ENCODE measurements at places on chromosomes 3 and 15.

- DNase-seq: no peak
Observed at GRCh38 chr3:66885326-66886000, 112.6 kb upstream of the KBTBD8 start.

DNA sequence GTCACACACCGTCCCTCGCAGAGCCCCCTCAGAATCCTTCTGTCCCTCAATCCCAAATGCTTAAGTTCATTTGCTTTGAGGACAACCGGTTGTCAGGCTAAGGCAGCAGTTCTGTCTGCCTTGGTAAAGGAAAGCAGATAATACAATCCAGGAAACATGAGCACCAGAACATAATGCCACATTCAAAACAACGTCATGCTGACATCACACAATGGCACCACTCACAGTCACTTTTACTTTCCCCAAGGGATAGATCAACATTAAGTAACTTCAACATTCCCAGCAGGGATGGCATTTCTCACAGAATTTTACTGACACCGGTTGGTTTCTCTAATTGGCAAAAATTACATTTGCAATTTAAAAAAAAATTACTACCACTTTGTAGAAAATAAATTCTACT lies 74.6 kb upstream of the PSMD6 start:
- no peak for DNase-seq

DNA sequence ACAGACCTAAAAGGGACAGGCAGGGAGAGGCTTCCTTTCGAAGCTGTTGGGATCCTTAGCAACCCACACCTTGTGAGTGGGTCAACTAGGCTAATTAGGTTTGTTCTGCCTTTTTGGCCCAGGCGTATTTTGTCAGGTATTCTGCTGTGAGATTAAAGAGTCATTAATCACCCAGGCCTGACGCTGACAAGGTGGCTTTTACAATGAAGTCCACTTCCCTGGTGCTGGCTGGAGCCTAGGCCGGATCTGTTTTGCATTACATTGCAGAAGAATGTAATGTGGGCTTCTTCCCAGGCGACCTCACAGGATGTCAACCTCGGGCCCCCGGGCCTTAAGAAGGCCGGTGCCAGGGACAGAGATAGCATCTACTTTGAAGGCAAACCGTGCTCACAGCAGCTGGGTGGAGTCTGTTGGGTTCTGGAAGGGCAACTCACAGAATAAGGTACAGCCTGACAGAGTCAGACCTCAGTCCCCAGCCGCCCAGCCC lies 76.9 kb downstream of the HES1 start:
- no peak for DNase-seq

DNA sequence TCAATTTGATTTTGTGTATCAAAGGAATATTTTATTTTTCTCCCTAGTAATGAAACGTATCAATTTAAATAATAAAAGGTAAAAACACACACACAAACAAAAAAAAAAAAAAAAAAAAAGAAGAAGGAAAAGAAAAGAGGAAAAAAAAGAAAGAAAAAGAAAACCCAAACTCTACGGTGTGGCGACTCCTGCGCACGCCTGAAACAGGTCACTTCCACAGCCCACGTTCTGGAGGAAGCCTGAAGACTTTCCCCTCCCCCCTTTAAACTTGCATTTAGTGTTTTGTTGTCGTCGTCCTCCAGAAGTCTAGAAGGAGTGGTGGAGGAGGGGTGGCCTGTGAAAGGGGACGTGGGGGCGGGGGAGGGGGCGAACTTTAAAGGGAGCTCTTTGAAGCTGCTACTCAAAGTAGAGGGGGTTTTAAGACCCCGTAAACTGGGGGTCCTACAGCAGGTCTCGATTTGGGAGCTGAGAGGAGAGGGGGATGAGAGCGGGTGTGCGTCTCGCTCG lies 2.3 kb upstream of the TLE3 start:
- no peak for DNase-seq

GRCh38 chr3:127629467-127630403 lies 750 bp downstream of the PODXL2 start:
- DNase-seq: peak; percentile 27

DNA sequence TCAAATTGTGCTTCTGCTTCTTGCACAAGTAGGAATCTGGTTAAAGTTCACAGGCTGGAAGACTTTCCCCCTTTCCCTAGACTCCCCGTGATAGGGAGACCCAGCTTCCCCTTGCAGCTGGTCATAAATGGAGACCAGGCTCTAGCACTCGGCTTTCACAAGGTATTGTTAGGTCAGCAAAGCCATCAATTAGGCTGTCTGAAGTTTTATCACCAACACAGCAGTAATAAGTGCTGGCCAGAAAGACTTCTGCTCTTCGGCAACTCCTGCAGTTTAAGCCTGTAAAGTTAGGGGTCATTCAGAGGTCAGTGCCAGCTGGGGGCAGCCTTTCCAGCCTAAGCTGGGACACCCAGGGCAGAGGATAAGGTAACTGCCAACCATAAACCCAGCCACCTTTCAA lies 203.4 kb downstream of the MEIS2 start:
- DNase-seq: peak; percentile 93

DNA sequence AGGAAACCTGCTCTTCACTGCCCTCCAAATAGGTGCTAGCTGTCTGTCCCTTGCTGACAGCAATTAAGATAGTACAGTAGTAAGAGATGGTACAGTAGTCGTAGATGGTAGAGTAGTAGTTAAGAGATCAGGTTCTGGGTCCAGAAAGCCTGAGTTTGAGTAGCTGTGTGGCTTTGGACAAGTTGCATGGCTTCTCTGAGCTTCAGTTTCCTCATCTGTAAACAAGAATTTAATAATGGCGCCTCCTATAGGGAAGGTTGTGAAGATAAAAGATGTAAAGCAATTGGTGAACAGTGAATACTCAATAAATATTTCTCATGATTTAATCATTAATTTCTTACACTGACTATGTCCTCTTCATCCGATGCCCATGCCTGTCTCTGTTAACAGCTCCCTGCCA lies 86.9 kb upstream of the BCL6 start:
- DNase-seq: no peak

GRCh38 chr3:173793963-173794362 lies 396.4 kb downstream of the NLGN1 start:
- no peak for DNase-seq

DNA sequence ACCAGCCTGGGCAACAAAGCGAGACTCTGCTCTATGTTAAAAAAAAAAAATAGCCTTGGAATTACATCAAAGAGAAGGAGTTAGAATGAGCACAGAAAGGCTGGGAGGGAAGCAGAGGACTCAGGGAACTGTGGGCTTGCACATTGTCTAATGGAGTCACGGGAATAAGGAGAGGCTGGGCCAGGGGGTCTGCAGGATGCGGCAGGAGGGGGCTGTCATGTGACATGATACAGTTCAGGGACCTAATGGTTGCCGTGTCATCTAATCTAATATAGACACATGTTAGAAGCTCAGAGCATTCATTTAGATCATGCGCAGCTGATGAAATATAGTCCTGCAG lies 32.5 kb downstream of the GRK7 start:
- DNase-seq: no peak
